ENCODE measurements at places on chromosomes 1 and 21.

- DNase-seq, result no peak
- no peak overlapping the region for H3K4me3 ChIP-seq
- no peaks in the 10 kb centered on the region for H3K4me1 ChIP-seq
- H3K36me3 ChIP-seq, result no peaks in the 10 kb centered on the region
- no peak overlapping the region for H3K27ac ChIP-seq
Observed at GRCh38 chr1:3226701-3227350, 157.8 kb downstream of the PRDM16 start.

GRCh38 chr1:222813866-222814535, 838 bp upstream of the DISP1 start:
- DNase-seq, result no peak
- peak overlapping the region; percentile 67 for H3K4me3 ChIP-seq

DNA sequence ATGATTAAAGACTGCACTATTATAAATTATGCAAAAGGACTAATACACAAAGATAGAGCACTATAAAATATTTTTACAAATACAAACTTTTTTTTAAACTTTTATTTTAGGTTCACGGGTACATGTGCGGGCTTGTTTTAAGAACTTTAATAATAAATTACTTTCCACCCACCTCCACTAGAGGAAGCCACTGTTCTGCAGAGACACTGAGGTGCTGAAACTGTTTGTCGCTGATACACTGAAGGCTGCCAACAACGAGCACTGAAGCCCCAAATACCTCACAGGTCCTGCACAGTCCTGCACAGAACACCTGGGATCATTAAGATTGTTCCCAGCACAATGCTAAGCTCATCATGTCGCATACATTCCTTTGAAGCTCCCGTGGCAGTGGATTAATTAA, 19.9 kb downstream of the COA6 start:
- H3K27me3 ChIP-seq, result no peaks in the 10 kb centered on the region
- H3K27ac ChIP-seq, result no peak overlapping the region
- H3K36me3 ChIP-seq, result peaks cover 12% of the 10 kb centered on the region
- no peaks in the 10 kb centered on the region for H3K4me1 ChIP-seq

GRCh38 chr1:152125834-152126443, 10.7 kb upstream of the TCHH start:
- H3K27ac ChIP-seq, result no peak overlapping the region
- no peaks in the 10 kb centered on the region for H3K4me1 ChIP-seq
- H3K4me3 ChIP-seq, result no peak overlapping the region

DNA sequence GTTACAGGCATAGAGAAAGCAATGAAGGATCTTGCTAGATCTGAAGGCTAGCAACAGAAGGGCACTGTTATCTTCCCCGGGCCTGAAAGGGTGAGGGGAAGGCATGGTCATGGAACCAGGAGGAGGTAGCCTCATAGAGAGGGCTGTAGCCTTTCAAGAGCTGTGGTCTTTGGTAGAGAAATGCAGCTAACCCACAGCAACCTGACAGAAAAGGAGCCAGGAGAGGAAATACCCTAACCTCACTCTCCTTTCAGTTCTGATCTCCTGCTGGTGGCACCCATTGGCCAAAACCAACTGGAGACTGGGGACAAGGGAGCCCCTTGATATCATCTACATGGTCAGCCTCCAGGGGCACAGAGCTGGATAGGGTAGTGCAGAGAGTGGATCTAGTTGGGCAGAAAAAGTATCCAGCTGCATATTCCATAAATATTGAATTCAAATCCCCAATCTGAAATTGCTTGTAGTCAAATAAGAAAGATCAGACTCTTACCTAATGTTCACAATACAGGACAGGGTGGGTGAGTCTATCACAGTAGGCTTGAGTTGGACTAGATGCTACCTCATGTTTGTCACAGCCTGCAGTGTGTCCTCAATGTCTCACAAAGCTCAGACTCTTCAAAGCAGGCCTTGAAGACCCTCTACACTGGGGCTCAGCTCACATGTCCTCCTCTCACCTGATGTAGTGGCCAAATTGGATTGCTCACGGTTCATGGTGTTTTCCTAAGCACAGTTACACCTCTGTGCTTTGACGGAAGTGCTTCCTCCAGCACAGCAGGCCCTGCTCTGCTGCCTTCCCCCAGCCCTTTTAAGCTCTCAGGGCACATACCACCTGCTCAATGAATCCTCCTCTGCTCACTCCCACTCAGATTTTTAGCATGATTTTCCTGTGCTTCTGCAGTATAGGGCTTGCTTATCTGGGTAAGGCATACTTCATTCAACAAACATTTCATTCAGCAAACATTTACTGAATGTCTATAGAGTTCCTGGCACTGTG, 74.1 kb upstream of the JUN start:
- peak; percentile 54 for DNase-seq
- no peak overlapping the region for H3K4me3 ChIP-seq
- peaks cover 3% of the 10 kb centered on the region for H3K4me1 ChIP-seq
- H3K27ac ChIP-seq, result no peak overlapping the region

DNA sequence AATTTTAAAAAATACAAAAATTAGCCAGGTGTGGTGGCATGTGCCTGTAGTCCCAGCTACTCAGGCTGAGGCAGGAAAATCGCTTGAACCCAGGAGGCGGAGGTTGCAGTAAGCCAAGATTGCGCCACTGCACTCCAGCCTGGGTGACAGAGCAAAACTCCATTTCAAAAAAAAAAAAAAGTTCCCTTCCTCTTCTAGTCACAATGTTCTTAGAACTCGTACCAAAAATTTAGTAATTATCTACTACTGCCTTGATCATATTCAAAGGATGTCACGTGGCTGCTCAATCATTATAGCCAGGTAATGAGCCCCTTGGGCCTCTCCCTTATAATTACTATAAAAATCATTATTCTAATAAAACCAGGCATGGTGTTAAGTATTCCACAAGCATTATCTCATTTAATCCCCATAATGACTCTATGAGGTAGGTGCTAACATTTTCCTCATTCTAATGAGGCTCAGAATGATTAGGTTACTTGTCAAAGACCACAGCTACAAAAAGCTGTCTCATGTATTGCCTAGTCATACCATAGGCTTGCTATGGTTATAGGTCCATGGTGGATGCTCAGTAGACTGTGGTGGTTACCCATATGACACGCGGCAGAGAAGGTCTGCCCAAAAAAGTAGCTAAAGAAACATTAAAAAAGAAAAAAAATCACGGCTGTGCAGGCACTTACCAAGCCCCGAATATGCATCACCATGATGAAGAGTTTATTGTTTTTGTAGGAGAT, 15.5 kb upstream of the PPP1R15B start:
- peaks cover 29% of the 10 kb centered on the region for H3K27me3 ChIP-seq
- H3K4me1 ChIP-seq, result peaks cover 8% of the 10 kb centered on the region

DNA sequence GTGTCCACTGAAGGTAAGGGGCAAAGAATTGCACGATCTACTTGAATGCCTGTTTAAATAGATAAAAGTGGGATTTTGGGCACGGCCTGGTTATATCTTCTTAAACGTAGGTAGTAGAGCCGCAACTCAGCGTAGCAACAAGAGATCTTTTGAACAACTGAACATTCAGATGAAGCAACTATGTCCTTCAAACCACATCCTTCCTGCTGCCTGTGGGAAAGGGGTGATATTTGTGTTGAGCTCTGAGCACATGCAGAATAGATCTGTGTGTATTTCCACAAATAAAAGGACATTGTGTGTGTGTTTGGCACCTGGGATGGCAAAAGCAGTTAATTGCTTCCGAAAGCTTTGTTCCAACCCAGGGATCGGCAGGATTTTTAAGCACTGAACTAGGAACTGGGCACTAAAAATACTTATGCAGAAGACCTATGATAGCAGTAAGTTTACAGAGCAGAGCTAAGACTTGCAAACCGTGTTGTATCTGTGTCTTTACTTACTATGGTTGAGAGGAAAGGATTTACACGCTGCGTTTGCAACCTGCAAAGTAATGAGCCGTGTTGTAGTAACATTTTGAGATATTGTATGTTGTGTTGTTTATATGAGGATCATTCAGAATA, 333.4 kb downstream of the CHRM3 start:
- H3K36me3 ChIP-seq, result no peaks in the 10 kb centered on the region
- no peak for DNase-seq
- no peaks in the 10 kb centered on the region for H3K4me1 ChIP-seq
- no peaks in the 10 kb centered on the region for H3K27me3 ChIP-seq
- H3K4me3 ChIP-seq, result no peak overlapping the region
- no peak overlapping the region for H3K27ac ChIP-seq

DNA sequence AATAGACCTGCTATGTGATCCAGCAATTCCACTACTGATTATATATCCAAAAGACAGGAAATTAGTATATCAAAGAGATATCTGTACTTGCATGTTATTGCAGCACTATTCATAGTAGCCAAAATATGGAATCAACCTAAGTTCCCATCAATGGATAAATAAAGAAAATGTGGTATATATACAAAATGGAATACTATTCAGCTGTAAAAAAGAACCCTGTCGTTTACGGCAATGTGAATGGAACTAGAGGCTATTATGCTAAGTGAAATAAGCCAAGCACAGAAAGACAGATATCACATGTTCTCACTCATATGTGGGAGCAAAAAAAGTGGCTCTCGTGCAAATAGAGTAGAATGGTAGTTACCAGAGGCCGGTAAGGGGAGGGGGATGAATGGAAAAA, 9.2 kb downstream of the DNAH14 start:
- no peaks in the 10 kb centered on the region for H3K27me3 ChIP-seq
- no peak overlapping the region for H3K27ac ChIP-seq
- no peaks in the 10 kb centered on the region for H3K4me1 ChIP-seq
- no peak for DNase-seq

DNA sequence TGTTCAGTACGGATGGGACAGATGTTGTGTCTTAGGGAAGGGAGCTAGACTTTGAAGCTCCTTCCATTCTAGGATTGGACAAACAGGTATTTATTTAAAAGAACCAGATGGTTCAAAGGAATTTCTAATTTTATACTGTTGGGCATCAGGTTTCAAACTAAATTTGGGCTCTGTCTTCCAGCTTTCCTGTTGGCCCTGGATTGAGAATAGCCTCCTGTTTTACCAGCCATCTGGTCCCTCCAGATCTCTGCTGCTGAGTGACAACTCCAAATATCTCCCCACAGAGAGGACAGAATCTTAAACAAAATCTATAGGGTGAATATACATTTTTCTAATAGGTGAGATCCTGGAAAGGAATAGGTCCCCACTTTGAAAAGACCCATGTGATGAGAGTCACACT, 52.5 kb upstream of the CNIH3 start:
- no peak overlapping the region for H3K27ac ChIP-seq
- no peak for DNase-seq
- H3K4me3 ChIP-seq, result no peak overlapping the region
- no peaks in the 10 kb centered on the region for H3K27me3 ChIP-seq

DNA sequence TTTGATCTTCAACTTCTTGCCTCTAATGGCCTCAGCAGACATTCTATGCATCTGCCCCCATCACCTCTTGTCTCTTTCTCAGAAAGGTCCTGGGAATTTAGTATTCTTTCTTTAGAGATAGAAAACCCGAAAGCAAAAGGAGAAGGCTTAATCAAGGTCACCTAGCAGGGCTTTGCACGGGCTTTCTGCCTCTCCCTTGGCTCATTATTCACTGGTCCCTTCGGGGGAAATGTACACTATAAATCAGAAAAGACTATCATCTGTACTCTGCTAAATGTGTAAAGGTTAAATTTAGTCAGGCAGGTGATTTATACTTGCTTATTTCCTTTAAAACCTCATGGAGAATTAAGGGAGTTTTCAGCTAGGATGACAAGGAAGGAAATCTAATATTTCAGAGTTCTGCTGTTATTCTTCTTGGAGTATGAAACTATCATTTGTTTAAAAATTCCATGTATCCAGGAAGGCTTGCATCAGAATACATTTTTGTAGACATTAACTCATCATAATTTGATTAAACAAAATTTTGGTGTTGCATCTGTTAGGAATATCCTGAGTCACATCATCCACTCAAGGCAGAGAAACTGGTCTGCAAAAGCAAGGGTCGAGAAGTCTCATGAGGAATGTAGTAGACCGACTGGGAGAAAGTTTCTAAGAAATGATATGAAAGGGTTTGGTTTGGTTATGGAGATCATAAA, 124.6 kb downstream of the GABPA start:
- no peaks in the 10 kb centered on the region for H3K27me3 ChIP-seq
- no peak overlapping the region for H3K27ac ChIP-seq
- no peak for DNase-seq
- H3K4me3 ChIP-seq, result no peak overlapping the region
- H3K4me1 ChIP-seq, result no peaks in the 10 kb centered on the region
- H3K36me3 ChIP-seq, result no peaks in the 10 kb centered on the region

DNA sequence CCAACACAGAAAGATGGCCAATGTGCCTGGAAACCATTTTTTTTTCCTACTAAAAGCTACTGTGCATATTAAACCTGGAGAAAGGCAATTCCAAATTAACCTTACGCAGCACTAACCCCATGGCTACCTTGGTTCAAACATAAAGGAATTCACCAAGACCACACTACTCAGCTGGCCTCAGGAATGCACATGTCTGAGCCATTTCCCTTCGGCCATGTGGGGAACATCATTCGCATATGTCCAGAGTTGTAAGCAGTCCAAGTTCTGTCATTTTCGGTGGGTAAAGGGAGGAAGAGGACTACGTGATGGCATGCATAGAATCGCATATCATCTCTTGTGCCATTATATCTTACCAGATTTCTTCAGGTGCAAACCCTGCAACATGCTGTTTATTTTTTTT, 175.4 kb downstream of the NTMT2 start:
- no peak for DNase-seq
- H3K27ac ChIP-seq, result no peak overlapping the region
- no peak overlapping the region for H3K4me3 ChIP-seq
- H3K27me3 ChIP-seq, result no peaks in the 10 kb centered on the region
- H3K4me1 ChIP-seq, result no peaks in the 10 kb centered on the region

GRCh38 chr1:84294751-84295150, 6.8 kb upstream of the SAMD13 start:
- no peaks in the 10 kb centered on the region for H3K27me3 ChIP-seq
- H3K36me3 ChIP-seq, result no peaks in the 10 kb centered on the region
- H3K4me1 ChIP-seq, result peaks cover 14% of the 10 kb centered on the region
- H3K27ac ChIP-seq, result no peak overlapping the region

DNA sequence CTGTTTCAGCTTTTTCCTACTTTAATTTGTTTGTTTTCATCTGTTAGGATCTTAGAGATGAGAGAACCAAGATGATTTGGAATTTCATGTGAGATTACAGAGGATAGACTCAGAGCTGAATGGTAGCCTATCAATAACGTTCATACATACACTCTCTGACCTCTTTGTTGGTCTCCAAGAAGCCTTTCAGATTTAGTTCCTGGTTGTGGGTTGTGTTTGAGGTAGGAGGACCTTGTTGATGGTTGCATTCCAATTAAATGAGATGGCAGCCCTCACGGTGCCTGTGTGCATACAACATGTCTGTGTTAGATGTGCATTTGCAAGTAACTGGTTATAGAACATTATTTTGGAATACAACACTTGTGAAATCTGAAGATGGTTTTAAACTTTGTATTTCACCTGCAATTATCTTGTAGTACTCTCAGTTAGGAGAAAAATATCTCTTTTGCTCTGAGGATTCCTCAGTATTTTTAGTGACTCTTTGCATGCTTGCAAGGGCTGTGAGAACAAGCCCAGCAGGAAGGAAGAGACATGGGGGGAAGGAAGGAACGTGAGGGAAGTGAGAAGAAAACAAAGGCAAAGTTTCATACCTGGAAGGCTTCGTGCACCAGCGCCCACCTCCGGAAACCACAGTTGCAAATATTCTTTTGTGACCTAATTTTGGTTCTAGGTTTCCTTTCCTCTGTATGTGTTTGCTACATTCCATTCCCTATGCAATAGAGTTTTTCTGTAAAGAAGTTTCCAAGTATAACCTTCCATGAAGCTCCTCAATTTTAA, 291.8 kb downstream of the DISC1 start:
- no peak overlapping the region for H3K4me3 ChIP-seq
- no peaks in the 10 kb centered on the region for H3K4me1 ChIP-seq
- no peaks in the 10 kb centered on the region for H3K27me3 ChIP-seq
- H3K36me3 ChIP-seq, result no peaks in the 10 kb centered on the region
- DNase-seq, result no peak
- H3K27ac ChIP-seq, result no peak overlapping the region
